NCI-H1417 (cell line): ENCODE measurements at places on chromosomes 2 and 18.

GRCh38 chr2:30584116-30584515 lies 137.1 kb downstream of the LCLAT1 start:
- no peak for DNase-seq

GRCh38 chr2:156346731-156347130 lies 14.2 kb upstream of the NR4A2 start:
- DNase-seq = no peak

GRCh38 chr2:234304950-234305349 lies 191.9 kb downstream of the ARL4C start:
- no peak for DNase-seq

DNA sequence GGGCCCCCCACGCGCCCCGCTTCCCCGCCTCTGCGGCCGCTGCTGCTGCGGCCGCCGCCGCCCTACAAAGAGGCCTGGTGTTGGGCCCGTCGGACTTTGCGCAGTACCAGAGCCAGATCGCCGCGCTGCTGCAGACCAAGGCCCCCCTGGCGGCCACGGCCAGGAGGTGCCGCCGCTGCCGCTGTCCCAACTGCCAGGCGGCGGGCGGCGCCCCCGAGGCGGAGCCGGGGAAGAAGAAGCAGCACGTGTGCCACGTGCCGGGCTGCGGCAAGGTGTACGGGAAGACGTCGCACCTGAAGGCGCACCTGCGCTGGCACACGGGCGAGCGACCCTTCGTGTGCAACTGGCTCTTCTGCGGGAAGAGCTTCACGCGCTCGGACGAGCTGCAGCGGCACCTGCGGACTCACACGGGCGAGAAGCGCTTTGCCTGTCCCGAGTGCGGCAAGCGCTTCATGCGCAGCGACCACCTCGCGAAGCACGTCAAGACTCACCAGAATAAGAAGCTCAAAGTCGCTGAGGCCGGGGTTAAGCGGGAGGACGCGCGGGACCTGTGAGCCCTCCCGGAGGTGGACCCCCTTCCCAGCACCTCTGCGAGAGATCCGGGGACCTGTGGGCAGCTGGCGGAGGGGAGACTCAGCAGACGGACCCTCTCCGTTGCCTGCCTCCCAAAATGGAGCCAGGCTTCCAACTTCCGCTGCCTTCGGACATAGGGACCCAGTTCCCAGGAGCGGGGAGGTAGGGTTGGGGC lies 1.9 kb downstream of the SP5 start:
- no peak for DNase-seq

GRCh38 chr2:224194161-224194560 lies 155.1 kb upstream of the SERPINE2 start:
- no peak for DNase-seq

DNA sequence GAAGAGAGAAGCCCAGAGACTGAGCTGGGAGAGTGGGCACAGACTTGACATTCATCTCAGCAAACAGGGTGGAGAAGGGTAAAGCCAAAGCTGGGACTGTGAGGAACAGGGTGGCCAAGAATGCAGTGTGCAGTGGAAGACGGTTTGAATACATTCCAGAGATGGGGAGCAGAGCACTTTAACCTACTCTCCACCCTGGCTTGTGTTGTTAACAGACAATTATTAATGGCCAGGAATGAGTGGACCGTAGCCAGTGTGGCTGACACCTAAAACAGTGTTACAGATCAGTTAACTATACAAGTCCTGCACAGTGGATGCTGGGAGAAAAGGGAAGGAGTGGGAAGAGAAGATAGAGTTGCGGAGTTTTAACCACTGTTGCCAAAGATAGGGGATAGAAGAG lies 7.4 kb upstream of the NAB1 start:
- no peak for DNase-seq

- no peak for DNase-seq
Observed at GRCh38 chr2:238493880-238494572, 67.3 kb downstream of the ASB1 start.
